ENCODE measurements at places on chromosomes 3 and 15.

DNA sequence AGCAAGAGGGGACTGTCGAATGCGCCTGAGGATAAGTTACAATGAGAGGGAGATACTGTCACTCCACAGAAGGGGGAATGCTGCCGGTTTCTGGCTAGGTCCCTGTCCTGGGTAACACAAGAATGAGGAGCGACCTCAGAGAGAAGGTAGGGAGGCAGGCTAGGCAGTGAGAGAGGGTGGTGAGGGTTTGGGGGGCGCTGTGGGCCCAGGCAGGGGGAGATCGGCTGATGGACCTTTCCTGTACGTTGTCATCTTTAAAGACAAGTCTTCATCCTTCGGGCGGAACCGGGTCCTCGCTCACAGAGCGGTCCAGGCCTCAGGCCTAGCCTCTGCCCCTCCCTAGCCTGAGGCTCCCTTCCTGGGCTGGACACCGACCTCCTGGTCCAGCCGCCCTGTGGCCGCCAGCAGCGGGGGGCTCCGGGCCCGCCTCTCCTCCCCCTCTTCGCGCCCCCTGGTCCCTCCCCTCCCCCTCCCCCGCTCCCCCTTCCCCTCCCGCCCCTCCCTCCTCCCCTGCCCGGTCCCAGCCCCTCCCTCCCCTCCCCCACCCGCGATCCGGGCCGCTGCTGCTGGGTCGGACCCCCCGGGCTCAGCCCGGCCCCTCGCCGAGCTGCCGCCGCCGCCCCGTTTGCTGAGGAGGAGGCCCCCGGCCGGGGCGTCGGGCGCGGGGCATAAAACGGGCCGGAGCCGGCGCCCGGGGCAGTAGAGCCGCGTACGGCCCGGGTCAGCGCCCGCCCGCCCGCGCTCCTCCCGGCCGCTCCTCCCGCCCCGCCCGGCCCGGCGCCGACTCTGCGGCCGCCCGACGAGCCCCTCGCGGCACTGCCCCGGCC is at the start of gene CHRD:
TSS of gene CHRD (plus strand) at position 697 of the 827 bp plus-strand sequence. CDS start 265 bp downstream, outside the sequence.
- DNase-seq = no peak

GRCh38 chr15:83174891-83175290 is 32.7 kb downstream of the HDGFL3 start:
- DNase-seq = no peak

GRCh38 chr15:57537072-57537471 is 54.6 kb upstream of the MYZAP start:
- no peak for DNase-seq

DNA sequence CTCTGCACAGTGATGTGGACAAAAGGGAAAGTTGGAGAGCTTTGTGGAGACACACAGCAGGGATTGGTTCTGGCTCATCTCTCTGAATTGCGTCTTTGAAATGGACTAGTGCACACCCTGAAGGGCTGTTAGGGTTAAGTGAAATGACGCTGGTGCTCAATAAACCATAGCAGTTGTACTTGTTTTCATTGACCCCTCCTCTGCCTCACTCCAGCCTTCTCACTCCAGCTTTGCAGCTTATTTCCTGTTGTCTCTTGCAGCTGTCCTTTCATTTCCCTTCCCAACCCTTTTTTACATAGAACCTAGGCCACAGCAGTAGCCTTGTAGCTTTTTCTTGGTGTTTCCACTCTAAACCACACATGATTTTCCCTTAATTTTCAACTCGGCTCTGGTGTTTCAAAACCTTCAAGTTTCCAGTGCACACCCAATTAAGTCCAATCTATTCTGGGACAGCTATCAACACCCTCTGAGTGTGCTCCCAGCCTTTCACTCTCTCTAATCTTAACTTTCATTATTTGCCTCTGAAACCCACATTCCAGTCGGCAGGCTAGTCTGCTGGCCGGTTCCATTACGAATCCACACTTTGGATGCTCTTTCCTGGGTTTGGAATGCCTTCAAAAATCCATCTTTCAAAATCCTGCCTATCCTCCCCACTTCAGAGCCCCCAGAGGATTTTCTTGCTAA is 6.4 kb downstream of the C3orf52 start:
- no peak for DNase-seq

DNA sequence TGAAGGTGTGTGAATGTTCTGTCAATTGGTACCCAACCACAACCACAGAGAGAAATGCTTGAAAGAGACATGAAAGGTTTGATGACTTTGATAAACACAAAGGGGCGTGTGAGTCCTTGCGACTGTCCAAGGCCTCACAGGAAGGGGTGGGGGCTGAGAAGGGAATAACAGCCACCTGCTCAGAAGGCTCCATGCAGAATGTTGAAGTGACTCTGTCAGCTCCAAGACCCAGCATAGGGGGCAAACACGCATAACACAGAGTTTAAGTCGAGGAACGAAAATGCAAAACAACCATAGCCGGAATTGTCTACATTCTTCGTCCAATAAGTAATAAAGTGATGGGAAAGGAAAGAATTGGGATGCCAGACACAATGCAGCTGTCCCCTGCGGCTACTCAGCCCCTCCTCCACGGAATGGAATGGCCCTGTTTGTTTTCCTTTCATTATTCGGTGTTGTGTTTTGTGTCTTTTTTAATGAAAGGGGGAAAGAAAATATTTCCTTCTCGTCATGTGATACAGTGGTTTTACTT is 19.9 kb downstream of the TMEM212 start:
- DNase-seq = no peak

GRCh38 chr3:126008219-126008618 is 39.2 kb downstream of the ROPN1B start:
- no peak for DNase-seq

DNA sequence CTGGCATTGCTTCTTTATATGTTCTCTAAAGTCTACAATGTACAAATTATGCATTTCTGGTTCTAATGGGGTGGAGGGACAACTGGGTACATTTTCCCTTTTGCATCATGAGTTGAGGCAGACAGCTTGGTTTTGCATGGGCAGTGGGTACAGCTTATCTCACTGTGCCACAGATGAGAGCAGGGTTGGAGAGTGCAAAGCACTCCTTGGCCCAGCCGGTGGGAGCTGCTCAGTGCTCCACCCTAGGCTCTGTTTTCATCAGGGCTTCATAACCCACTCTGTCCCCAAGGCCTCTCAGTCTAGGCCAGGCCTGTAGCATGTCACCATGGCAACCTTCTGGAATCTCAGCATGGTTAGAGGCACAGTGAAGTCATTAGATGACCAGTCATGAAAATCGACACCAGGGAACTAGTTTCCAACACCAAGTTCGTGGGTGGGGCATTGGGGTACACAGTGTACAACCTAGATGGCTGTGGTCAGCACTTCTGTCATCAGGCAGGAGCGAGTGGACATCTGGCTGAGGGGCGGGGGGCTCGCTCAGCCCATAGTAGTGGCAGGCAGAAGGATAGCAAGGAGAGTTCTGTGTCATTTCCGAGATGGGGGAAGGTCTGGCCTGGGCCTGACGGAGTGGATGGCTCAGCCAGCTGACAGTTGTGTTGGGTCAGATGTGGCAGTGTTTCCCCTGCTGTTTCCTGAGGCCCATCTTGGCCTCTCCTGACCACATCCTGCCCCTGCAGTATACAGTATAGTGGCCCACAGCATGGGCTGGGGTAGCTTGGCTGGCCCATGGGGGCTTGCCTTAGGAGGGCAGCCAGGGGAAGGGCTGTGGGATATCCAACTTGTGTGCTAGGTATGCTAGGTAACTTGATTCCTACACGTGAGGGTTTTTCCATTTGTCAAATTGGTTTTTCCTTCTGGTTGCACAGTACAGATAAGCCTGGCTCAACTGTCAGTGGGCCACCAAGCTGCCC is 75.7 kb upstream of the PRR23C start:
- no peak for DNase-seq

GRCh38 chr15:87245592-87245991 is 1010.9 kb downstream of the NTRK3 start:
- no peak for DNase-seq

- no peak for DNase-seq
Observed at GRCh38 chr15:50055332-50055731, 63.7 kb downstream of the ATP8B4 start.

GRCh38 chr3:111616417-111617105 is 21.4 kb upstream of the ZBED2 start:
- peak; percentile 85 for DNase-seq

GRCh38 chr3:114299421-114299820 is 5.6 kb downstream of the TIGIT start:
- peak; percentile 18 for DNase-seq

DNA sequence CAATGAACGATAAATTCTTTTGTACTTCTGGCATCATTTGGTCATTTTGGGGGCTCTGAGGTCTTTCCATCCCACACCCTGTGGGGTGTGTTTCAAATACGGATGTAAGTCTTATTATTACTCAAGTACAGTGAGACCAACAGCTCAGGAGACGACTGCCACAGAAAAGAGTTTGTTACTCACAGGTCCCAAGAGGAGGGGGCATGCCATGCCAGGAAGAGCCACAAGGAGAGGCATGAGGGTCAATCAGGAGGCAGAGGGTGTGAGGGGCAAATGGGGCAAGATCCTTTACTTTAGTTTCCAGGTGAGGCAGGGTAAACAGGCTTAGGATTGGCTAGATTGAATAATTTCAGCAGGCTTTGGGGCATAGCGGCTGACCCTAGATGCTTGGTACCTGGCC is 21.6 kb downstream of the TRH start:
- no peak for DNase-seq

DNA sequence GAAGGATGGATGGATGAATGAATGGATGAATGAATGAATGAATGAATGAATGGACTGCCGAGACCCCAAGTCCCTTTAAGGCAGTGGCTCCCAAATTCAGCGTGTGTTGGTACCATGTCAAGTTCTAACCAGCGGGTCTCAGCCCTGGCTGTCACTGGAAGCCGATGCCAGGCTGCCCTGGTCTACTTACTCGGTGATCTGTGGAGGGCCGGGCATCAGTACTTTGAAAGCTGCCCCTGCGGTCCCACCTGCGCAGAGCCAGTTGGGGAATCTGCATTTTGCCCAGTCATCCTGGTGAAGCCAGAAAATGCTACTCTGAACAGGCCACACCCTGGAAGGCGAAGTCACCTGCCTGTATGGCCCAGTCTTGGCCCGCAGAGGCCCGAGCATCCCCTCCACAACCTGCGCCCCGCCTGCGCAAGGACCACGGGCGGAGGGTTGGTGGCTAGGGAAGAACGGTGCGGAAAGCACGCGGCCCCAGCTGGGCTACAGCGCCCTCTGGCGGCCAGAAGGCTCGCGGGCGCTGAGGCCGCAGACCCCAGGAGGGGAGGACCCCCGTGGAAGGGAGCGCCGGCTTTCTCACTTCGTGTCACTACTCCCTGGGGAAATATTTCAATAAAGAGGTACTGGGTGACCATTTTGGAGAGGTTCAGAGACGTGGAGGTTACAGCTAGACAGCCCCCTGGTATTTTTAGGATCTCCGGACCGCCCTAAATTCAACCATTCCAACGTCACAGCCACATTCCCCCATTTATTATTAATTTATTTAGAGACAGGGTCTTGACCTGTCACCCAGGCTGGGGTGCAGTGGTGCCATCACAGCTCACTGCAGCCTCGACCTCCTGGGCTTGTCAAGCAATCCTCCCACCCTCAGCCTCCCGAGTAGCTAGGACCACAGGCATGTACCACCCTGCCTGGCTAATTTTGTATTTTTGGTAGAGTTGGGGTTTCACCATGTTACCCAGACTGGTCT is 34.9 kb downstream of the PRKCD start:
- DNase-seq = peak; percentile 23

GRCh38 chr15:96270581-96271172 is 59.8 kb upstream of the NR2F2 start:
- no peak for DNase-seq

GRCh38 chr15:94546808-94547207 is 315.4 kb downstream of the MCTP2 start:
- no peak for DNase-seq

DNA sequence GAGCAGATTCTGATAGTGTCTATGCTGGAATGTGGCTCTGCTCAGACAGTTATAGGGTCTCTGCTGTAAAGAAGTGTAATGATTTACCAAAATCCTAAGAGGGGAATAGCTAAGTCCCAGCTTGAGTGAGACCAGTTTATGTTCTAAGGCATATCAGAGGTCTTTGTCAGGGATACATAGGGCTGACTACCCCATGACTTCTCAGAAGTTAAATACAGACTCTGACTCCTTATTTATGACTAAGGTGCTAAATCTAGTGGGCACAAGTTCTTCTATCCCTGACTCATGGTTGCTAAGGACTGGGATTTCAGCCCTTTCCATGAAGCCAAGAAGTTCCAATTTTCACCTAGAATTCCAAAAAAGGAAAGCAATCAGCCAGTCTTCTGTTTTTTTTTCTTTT is 192.6 kb upstream of the POU1F1 start:
- no peak for DNase-seq

DNA sequence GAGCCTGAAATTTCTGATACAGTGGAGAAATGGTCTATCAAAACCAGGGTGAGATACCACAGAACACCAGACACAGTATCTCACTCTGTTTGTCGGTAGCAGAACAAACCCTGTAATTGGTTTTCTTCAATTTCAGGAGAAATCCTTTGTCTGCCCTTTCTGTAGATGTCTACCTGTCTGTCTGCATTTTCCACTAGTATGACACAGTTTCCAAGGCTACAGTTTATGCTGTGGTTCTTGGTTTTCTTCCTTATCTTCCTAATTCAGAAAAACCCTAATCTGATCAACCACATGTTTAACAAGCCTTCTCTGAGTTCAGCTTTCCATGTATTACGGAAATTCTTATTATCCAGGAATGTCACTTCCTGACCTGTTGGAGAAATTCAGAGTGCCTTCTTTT is 70.8 kb downstream of the SCN11A start:
- no peak for DNase-seq

DNA sequence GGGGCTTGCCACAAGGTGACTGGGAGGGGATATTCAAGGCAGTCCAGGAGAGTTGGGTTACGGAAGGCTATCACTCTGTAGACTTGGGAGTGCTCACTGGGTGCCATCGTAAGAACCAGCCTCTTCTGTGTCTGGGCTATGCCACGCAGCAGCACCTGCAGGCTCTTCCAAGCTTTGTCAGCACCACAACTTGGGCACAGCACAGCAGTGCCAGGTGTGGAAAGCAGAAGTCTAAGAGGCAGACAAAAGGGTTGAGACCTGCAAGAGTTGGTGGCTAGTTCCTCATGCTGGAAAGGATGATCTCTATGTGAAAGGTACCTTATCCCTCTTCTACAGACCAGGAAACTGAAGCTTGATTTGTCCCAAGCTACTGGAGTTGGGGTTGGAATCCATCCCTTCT is 15.8 kb downstream of the CX3CR1 start:
- no peak for DNase-seq

DNA sequence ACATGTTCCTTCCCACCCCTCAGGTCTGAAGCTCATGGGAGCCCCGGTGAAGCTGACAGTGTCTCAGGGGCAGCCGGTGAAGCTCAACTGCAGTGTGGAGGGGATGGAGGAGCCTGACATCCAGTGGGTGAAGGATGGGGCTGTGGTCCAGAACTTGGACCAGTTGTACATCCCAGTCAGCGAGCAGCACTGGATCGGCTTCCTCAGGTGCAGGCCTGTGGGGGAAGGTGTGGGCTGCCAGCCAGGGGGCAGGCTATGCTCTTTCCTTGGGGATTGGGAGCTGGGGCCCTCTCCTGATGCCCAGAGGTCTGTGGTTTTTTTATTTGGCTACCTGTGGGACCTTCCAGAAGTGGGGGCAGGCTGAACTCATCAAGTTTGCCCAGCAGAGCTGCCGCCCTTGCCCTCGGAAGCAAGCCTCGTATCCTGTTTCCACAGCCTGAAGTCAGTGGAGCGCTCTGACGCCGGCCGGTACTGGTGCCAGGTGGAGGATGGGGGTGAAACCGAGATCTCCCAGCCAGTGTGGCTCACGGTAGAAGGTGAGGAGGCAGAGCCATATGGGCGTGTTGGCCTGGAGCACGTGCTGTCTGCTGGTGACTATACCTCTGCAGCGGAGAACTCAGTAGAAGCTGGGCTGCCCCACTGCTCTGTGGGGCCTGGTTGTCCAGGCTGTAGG is 2.2 kb downstream of the TYRO3 start:
- no peak for DNase-seq
